Colonic mucosa (tissue), 4 donors: ENCODE measurements at places on chromosomes 1 and 21.

DNA sequence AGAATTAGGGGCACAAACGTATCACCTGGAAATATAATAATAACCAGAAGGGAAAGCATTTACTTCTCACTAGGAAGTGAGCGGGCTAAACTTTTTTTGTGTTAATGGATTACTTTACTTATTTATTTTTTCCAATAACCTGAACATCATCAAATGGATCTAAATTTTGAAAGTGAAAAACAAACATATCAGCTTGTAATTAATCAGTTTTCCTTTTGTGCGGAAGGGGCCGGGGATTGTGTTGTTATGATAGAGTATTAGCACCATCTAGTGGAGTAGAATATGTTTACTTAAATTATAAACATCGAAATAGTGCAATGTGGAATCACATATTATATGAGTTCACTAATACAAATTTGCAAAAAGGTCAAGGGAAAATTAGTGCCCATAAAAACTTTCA lies 9.0 kb downstream of the CFH start:
- no peak for DNase-seq

DNA sequence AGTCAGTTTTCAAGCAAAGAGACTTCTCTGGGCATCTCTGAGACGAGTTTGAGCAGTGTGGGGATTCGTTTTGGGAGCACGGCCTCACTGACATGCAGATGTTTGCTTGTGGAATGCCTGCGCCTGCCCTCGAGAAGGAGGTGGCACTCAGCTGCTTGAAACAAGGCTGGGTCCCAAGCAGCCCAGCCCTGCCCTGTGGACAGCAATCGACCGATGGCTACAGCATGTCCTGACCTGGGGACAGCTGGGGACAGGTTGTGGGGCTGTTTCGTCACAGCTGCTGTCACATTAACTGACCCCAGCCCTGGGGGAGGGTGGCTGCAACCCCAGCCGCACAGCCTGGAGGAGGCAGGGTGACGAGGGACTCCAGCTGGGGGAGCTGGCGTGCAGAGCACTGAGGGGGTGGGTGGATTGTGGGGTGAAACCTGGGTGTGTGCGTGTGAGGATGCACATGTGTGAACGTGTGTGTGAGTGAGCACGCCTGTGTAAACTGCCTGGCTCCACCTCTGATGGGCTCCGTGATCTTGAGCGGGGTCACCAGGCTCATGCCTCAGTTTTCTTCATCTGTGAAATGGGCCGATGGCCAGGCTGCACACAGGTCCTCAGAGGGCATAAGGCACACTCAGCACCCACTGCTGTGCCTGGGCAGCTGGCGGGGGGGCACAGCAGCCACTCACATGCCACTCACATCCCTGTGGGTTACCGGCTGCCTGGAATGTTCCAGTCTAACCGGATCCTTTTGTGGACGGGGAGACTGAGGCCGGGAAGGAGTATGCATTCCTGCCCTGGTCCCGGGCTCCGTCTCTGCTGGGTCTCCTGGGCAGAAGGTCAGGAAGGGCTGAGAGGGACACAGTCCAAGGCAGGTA lies 49.3 kb downstream of the COL18A1 start:
- DNase-seq, result no peak

GRCh38 chr1:86648255-86648654 lies 56.1 kb upstream of the SH3GLB1 start:
- no peak for DNase-seq

GRCh38 chr1:17176306-17177061 lies 28.4 kb upstream of the PADI1 start:
- no peak for DNase-seq

DNA sequence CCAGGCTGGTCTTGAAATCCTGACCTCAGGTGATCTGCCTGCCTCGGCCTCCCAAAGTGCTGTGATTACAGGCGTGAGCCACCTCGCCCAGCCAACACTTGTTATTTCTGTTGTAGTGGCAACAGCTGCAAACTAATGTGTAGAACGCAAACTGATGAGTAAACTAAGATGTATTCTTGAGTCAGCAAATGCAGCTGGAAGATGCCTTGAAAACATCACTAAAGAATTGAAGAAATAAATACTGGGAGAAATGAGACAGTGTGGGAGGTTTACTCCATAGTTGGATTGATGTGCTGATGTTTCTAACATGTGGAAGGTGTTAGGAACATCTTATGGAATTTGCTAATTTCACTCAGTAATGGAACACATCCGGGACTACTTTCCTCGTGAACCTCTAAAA lies 61.3 kb upstream of the KCNE2 start:
- DNase-seq, result no peak

DNA sequence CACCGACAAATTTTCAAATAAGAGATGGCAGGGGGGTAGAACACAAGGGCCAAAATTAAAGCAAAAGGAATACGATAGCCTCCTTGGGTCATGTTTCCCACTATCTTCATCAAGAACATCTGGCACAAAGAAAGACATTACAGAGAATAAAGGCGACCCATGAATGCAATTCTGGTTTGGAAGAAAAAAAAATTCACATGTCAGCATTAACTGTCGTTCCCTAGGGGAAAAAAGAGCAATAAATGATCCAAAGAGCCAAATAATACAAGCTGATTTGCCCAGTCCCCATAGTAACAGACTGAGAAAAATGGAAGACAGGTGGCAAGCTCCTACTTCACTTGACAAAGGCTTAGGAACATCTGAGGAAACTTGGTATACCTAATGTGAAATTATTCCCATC lies 4.5 kb downstream of the STIL start:
- no peak for DNase-seq

GRCh38 chr1:169025412-169025811 lies 81.1 kb upstream of the ATP1B1 start:
- DNase-seq, result no peak

DNA sequence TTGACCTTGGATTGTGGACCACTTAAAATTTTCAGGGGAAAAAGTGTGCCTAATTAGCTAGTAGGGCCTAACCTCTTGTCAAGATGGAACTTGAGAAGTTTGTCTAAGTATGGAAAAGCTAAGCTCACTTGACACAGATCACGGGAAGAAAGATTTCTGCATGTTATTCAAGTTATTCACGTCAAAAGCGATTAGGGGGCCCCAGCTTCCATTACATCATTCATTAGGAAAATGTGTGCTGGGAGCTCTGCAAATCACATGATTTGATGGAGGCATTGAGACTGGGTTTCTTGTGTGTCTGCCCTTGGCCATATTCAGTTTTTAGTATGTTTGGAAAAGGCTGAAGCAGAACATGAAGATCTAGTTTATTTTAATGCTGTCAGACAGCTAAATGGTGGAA lies 15.5 kb upstream of the POGZ start:
- DNase-seq, result no peak

DNA sequence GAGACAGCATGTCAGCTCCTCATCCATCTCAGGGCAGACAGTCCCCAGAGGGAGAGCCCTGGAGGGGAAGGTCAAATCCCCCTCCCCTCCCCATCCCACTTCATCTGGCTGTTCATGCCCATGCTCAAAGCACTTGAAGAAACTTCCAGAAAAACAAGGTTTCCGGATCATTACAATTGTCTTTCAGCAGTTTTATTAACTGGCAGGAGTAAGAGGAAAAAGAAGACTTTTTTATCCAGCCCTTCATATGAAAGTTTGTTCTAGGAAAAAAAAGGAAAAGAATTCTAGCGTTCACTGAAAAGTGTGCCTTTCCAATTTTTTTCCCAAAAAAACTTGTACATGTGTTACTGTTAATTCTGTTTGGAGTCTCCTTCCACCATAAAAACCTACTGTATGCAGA lies 145.7 kb upstream of the TIAM1 start:
- no peak for DNase-seq

DNA sequence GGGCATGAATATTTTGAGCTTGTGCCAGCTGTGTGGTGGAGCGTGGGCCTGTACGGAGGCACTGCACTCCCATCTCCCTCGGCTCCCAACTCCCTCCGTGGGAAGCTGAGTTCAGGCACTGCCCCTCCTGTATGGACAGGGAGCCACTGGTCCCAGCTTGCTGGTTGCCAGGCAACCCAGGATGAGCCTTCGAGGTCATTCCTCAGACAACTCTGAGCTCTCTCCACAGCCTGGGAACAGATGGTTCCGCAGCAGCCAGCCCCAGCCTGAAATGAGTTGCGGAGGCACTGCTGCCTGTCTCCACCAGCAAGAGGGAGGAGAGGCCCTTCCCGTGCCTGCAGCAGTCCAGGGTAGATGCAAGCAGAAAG lies 58.4 kb upstream of the TENT5B start:
- DNase-seq, result no peak

DNA sequence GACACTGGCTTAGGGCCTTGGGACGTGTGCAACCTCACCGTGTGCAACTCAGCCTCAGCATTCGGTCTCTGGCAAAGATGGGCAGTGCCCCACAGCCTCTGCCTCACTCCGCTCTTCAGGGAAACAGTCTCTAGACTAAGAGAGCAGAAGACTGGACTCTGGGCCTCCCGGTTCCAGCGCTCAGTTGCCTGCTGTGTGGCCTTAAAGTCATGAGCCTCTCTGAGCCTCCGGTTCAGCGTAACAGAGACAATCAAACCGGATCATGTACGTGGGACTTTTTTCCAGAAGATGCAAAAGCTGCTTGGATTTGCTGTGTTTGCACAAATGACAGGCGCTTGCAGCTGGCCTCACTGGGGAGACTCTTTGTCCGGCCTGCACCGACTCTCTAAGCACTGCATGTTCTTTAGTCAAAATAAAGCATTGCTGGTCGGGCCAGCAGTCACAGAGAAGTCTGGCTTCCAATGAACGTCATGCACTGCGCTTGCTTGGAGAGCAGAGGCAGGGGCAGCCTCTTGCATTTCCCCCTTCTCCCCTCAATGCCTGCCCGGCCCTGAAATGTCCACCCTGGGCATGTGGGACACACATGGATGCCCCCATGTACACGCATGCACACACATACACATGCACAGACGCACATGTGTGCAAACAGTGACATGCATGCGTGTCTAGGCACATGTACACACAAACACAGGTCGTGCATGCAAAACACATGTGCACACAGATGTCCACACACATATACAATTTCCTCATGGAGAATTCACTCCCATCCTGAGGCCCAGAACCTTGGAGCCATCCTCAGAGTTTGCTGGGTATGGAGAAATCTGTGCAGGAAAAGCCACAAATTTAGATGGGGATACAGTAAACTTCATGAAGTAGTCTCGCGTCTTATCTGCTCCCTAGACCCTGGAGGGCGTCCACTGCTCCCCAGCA lies 152.4 kb downstream of the PRDM16 start:
- no peak for DNase-seq

- DNase-seq, result no peak
These were observed 325.1 kb downstream of the CAMTA1 start for GRCh38 chr1:7110321-7110720.

DNA sequence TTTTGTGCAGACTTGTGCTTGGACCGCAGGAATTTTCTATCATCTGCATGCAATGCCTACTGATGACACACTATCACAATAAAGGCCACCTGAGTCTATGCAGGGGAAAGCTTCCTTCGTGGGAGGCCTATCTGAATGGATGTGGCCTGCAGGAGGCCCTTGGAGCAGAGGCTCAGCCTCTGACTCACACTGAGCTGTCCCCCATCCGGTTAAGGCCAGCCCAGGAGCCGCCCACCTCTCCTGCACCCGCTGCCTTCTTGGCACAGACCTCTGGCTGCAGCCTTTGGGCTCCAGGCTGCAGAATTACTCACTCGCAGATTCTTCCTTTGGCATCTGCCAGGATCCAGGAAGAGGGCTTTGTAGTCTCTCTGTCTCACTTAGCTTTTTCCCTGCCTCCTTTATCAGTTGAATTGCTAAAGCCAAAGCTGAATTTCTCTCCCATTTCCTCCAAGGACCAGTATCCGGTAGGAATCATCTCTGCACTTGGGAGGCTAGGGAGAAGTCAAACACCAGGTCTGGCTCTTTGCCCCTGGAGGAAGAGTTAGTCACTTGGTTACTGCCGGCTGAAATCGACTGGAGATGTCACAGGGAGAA lies 65.1 kb upstream of the JUN start:
- DNase-seq, result peak; percentile 61

- no peak for DNase-seq
These were observed 11.0 kb upstream of the ZFP69B start for GRCh38 chr1:40439247-40439646.

GRCh38 chr1:188904201-188904600 lies 1573.5 kb downstream of the BRINP3 start:
- DNase-seq, result no peak

GRCh38 chr1:216071262-216071661 lies 352.0 kb downstream of the USH2A start:
- DNase-seq, result no peak

- DNase-seq, result no peak
These were observed 49.6 kb upstream of the GOLT1A start for GRCh38 chr1:204263254-204263910.

- DNase-seq, result no peak
These were observed 687.7 kb downstream of the PTPRU start for GRCh38 chr1:29924017-29924431.

- no peak for DNase-seq
These were observed 58.0 kb downstream of the PRDM16 start for GRCh38 chr1:3126756-3127678.

DNA sequence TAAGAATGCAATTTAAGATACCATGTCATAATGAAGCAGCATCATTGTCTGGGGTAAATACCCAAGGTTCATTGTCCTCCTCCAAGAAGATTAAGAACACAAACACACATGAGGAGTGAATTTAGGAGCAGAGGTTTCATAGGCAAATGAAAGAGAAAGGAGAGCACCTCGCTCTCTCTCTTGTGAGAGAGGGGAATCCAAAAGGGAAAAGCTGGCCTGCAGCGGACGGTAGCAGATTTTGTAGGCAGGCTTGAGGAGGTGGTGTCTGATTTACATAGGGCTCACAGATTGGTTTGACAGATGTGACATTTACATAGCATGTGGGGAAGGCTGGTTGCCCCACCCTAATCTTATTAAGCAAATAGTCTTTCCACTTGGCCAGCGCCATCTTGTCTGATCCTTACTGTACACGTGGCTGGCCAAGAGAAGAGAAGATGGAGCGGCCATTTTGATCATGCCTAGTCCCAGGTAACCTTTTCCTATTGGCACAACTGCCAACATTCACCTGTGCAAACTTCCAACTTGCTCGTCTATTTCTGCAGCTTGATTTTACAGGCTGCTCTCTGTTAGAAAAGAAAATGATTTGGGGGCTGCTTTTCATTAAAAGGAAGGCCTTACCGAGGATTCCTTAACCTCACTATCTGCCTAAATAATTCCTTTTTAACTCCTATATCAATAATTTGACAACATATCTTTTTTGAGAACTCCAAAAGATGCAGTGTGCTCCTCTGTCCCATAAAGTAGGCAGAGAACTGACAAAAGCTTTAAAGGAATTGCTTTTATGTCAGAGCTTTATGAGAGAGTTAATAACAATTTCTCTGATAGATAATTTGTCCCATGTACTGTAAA lies 16.0 kb upstream of the LRRC7 start:
- no peak for DNase-seq

GRCh38 chr1:39822146-39822545 lies 33.5 kb upstream of the BMP8B start:
- DNase-seq, result no peak

- DNase-seq, result no peak
These were observed 73.2 kb upstream of the GADD45A start for GRCh38 chr1:67611846-67612245.

DNA sequence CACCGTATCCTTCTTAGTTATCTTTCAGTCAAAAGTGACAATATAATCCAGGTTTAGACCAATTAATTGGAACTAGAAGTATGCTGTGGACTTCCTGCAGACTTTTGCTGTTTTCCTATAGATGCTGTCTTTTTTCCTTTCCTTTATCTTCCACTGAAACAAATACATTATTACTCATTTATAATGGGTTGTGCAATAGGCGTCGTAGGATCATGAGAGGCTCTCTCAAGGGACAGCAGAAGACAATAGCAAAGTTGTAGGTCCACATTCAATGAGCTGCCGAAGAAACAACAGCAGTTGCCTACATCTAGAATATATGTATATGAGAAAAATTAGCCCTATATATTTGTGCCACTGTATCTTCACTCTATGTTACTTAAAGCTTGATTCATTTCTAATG lies 371.6 kb downstream of the AMY1C start:
- no peak for DNase-seq

- DNase-seq, result no peak
These were observed 435.3 kb upstream of the USP24 start for GRCh38 chr1:55650444-55650843.
